Effector CD8-positive, alpha-beta T cell (primary cell): ENCODE measurements at places on chromosomes 4 and X.

DNA sequence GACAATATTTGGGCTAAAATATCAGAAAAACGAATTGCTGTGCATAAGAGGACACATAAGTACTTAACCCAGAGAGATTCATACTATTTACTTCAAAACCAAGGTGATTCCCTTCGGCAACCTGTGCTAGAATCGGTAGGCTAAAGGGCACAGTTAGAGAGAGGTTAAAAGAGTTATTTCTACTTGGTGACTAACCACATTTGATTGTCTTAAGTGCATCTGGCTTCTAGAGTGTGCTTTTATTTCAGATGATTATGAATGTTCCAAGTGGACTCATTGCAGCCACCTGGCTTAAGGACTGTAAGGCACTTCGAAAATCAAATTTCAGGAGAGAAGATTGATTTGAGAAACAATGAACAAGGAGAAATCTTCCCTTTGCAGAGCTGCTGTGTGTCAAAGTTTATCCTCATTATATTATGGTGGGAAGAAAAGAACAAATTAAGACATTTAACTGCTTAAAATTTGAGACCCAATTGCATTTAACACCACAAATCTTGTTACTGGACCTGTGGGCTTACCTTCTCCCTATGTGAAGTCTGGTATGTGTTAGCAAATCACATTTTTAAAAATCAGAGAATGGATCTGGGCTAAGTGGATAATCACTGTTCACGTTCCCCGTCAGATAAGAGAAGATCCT is 34.0 kb downstream of the PHOX2B start:
- no peak for DNase-seq

DNA sequence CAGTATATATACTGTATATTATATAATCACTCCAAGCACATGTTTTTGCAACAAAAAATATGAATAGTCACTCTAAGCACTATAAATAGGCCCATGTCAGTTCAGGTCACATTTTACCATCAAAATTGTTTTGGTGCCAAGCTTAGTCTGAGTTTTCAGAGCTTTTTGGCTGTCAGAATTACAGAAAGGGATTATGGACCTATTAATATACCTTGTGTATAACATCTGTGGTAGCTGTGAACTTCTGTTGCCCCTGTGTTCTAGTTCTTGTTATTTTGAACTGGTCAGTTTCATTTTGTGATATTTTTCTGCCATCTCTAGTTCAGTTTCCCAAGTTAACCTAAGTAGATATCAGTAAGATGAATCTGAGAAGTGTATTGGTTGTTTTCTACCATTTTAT is 22.9 kb downstream of the EXOC1 start:
- DNase-seq, result no peak

DNA sequence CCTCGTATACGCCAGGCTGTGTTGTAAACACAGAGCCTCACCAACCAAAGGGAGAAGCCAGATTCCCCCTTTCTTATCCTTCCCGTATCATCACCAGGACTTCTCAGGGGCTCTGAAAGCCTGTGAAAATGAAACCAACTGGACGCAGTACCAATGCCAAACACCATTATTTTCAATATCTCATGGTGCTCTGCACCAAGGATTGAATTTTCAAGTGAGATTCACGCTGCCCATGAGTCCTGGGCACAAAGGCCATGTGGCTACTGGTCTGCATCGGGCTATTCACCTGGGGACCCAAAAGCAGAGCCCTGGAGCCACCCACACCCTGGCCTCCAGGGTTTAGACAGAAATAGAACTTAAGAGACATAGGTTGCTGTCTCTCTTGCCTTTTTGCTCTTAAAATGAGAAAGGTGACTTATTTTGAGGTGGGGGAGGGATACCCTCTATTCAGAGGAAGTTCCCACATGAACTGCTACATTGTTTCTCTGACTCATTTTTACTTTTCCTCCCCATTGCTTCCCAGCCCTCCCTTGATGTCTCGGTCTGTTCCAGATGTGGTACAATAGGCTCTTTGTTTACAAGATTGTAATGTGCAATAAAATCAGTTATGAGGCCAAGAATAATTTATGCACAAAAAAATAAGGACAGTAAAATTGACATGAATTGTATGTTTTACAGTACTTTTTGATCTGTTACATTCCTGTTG is 55.4 kb downstream of the MAML3 start:
- no peak for DNase-seq

- DNase-seq, result no peak
These were observed 9.3 kb downstream of the ZNF185 start for GRCh38 chrX:152907084-152907651.

- no peak for DNase-seq
These were observed 279.6 kb downstream of the CFAP299 start for GRCh38 chr4:80615099-80615498.

DNA sequence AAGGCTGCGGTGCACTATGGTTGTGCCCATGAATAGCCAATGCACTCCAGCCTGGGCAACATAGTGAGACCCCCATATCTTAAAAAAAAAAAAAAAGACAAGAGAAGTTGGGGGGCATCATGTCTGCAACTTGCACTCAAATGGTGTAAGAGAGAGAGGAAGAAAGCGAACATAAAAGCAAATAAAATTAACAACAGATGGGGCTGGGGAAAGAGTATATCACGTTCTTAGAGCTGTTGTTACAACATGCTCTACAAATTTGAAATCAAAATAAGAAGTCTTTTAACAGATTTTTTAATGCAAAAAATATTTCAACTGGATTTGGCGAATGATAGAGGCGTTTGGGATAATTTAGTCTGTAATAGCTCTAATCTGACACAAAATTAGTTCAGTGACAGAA is 144.9 kb downstream of the FNIP2 start:
- no peak for DNase-seq

DNA sequence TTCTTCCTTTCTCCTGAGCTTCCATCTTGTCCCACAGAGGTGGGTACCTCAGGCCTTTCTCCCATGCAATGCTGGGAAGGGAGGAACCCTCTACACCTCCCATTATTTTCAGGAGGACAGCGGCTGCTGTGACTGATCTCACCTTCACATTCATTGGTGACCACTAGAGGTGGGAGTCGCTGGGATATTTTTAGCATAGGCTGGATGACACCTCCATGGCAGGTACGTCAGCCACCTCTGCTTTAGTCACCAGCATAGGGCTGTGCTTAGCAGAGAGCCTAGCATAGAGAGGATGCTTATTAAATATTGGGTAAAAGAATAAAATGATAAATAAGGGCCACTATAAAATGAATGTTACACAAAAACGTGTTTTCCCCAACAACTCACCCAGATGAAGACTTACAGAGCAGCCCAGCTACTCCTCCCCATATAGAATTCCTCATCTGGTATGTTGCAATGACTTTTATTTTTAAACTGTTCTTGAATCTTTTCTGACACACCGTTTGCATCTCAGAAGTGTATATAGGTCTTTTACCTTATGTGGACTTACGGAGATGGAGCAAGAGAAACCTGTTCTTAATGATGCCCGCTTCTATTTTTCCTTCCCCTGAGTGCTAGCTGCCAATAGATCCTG is 60.9 kb upstream of the SORBS2 start:
- DNase-seq, result no peak

DNA sequence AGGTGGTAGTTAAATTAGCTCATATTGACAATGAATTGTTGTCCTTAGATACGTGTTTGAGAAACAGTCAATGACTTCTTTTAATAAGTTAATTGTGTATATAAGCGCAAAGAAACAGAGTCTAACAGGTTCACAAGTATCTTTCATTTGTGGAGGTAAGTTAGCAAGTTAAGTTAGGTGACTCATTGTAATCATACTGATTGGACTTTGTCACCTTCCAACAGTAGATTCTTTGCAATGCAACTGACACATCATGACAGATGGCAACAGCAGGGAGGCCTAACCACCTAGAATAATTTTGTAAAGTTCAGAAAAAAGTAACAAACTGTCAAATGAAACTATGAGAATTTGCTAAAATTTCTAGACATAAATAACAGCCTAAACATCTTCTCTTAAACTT is 207.6 kb upstream of the PITX2 start:
- DNase-seq, result no peak

DNA sequence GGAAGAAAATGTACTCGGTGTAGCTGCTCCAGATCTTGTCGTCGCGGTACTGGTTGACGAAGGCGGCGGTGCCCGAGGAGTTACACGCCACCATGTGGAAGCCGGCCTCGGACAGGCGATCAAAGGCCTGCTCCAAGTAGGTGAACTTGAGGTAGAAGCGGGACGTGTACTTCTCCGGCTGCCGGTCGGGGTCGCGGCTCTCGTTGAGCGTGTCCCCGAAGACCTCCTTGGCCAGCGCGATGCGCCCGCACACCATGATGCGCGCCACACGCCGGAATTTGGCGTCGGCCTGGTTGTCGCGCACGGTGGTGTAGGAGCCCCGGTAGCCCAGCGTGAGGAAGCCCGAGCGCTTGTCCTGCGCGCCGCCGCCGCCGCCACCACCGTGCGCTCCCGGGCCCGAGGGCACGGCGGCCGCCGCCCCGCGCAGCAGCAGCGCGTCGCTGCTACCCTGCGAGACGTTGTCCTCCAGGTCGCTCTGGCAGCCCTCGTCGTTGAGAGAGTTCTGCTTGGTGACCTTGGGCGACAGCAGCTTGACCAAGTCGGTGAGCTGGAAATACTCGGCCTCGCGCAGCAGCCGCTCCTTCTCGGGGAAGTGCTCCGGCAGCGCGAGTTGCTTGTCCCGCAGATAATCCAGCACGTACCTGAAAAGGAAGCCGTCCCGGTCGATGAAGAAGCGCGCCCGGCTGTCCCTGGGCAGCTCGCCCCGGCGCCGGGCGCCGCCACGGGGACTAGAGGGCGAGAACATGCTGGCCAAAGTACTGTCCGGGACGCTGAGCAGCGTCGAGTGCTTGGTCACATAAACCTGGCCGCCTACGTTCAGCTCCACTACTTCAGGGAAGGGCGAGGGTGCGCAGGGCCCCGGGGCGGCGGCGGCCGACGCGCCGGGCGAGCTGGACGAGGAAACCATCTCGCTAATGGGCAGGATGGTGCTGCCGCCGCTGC is 775 bp downstream of the KCTD8 start:
- no peak for DNase-seq

- DNase-seq, result no peak
These were observed 14.0 kb downstream of the BEND2 start for GRCh38 chrX:18206657-18207056.

DNA sequence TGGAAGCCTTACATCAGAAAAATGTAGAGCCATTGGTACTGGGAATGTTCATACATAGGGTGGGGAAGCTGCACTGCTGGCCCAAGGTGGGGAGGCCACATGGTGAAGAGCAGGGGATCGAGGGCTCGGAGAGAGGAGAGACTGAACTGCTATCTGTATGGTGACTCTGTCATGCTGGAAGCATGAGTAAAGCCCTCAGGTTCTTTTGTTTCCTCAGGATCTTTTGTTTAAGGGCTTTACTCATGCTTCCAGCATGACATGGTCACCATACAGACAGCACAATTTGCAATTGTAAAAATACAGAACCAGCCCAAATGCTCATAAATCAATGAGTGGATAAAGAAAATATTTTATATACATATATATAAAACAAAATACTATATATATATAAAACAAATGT is 78.4 kb downstream of the KLF8 start:
- DNase-seq, result no peak

GRCh38 chr4:1531683-1532548 is 125.7 kb upstream of the NKX1-1 start:
- DNase-seq, result no peak

GRCh38 chr4:12293906-12294525 is 865.3 kb upstream of the HS3ST1 start:
- DNase-seq, result no peak

GRCh38 chr4:1981251-1982058 is 27.3 kb downstream of the NELFA start:
- DNase-seq, result no peak

- no peak for DNase-seq
These were observed 29.7 kb upstream of the HPSE start for GRCh38 chr4:83364312-83364711.

GRCh38 chrX:70033348-70034051 is 16.2 kb downstream of the AWAT2 start:
- DNase-seq, result no peak

DNA sequence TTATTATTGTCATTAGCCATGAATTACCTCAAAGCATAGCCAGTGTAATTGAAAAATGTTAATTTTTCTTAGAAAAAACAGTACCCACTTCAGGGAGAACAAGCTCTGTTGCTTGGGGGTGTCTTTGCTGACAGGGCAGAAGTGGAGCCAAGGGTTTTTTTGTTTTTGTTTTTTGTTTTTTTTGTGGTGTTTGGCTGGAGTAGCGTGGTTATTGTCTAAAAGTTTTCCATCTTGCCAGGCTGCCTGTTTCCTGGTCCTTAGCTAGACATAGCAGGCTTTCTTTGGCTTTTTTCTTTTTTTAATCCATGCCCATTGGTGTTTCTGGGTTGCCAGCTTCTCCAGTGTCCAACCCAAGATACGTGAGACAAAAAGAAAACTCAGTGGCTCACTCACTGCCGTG is 61.5 kb downstream of the CASP3 start:
- no peak for DNase-seq

DNA sequence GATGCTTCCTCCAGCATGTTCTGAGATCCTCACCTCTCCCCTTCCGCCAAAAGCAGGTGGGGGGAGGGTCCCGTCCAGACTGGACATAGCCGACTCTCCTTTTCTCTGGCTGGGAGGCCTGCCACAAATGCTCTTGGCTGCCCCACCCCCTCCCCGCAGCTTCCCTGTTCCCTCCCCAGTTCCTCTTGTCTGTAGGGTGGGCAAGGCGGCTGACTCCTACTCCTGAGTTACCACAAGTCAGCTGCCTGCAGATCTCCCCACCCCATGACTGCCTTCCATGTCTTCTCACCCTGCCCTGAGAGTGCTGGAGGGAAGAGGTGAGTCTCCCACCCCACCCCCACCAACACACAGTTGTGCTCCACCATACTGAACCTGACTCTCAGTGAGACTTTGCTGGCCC is 2.9 kb downstream of the ATP6AP1 start:
- no peak for DNase-seq

DNA sequence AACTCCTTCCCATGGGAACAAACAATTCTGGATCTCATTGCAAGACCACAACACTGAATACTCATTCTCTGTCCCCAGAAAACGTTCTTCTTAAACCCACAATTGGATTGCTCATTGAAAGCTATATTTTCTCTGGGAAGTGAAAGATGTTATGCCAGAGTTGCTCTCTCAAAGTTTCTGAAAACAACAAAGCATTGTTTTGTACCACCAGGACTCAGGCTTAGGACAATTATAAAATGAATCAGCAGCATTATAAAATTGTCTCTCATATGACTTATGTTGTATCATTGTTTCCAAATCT is 26.5 kb downstream of the TFDP3 start:
- DNase-seq, result no peak

DNA sequence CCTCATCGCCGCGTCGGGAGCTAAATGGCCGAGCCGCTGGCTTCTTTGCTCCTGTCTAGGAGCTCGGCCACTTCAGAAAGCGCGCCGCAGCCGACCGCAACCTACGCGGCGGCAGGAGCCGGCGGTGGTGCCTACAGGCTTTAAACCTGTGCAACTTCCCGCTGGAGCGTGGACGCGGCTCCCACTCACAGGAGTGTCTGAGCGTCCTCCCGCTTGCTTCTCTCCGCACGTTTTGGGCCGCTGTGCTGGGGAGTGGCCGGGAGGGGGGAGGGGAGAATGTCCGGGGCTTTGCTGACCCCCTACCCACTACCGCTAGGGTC is 1.0 kb downstream of the NHSL2 start:
- DNase-seq, result no peak

- DNase-seq, result no peak
These were observed 519.2 kb upstream of the DIPK2B start for GRCh38 chrX:45719751-45720501.
